ENCODE measurements at places on chromosomes 3 and 15.

DNA sequence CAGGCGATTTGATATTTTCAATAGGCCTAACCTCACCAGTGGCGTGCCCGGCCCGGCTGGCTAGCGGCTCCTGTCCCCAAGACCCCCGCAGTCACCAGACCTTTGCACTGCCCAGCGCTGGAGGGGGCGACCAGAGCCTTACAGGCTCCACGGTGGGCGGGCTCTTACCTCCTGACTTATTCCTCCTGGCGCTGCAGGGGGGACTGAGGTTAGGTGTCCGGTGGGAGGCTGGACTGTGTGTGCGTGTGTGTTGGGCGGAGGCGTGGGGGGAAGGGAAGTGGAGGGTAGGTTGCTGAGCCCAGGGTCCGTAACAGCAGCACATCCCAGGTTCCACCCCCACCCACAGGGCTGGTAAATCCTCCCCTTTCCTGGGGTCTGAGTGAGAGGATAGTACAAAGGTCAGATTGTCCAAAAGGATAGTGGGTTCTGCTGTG is 27.5 kb upstream of the THRB start:
- DNase-seq: no peak

- DNase-seq: no peak
Measured at GRCh38 chr3:178492491-178492890, 43.7 kb upstream of the KCNMB2 start.

- no peak for DNase-seq
Measured at GRCh38 chr3:98070840-98071239, 16.1 kb upstream of the OR5AC2 start.

GRCh38 chr15:57044970-57045369 is 126.5 kb downstream of the TCF12 start:
- no peak for DNase-seq

- DNase-seq: no peak
Measured at GRCh38 chr3:134464064-134464688, 21.6 kb downstream of the ANAPC13 start.

DNA sequence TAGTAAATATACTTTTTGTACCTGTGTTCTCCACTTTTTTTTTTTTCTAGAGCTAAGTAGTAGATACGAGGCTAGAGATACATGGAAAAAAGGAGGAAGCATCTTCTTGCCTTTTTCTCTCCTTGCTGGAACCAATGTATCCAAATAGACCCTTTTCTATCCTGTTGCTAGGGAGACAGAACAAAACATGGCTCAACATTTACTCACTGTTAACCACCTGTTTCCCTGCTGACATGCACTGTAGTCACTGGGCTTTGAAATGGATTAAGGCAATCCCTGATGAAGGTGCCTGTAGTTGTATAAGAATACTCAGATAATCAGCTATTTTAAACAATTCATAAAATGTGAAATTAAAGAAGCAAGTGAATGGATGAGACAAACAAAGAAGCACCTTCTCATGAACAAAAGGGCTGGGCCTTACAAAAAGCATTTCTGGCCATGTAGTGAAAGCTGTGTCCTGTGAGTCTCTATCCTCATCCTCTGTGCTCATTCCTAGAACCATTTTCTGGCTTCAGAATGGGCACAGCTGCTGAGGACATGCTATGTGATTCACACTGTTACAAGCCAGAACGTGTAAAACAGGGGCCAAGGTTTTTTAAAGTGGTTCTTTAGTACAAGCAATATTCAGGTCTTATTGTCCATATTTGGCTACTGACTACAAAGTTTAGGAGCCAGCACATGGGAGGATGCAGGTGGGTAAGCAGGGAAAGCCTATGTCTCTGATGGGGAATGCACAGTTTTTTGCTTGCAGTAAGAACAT is 100.4 kb upstream of the NDN start:
- DNase-seq: no peak

- DNase-seq: no peak
Measured at GRCh38 chr15:82970696-82971095, 15.3 kb upstream of the RAMAC start.

All from activated T-helper 2 cell treated with anti-CD3 and anti-CD28 coated beads, Interferon-gamma antibody, Interleukin-2, Interleukin-4, amounts not matched to agents 10 μg/mL and 5 μg/mL and 100 μg/mL, durations not matched to agents 14 hours and 24 hours and 36 hours (primary cell).